ENCODE measurements at places on chromosomes 2 and 18.

DNA sequence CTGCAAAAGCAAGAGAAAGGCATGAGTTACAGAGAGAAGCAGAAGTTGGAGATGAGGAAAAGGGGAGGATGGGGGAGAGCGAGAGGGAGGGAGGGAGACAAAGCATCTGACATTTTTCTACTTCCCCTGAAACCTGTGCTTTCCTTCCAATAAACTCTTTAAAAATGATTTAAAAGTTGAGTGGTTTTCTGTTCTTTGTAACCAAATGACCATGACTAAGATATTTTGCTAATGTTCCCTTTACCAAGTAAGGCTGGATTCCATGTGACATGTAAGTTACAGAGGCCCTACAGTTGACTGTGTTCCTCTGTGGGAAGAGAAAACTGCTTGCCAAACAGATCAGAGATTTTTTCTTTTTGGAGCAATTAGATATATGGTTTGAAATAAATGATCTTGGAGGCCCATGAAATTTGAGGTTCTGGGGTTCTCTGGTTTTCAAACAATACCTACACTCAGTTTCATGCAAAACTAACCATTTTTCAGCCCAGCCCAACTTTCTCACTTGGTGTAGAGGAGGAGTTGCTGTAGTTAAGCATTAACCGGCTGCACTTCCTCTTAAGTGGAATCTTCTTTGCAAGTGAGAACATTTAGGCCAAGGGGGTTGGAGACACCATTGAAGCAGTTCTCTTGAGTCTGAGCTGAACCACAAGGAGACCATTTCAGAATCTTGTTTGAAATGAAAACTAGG, 34.5 kb downstream of the INSIG2 start:
- DNase-seq = no peak

DNA sequence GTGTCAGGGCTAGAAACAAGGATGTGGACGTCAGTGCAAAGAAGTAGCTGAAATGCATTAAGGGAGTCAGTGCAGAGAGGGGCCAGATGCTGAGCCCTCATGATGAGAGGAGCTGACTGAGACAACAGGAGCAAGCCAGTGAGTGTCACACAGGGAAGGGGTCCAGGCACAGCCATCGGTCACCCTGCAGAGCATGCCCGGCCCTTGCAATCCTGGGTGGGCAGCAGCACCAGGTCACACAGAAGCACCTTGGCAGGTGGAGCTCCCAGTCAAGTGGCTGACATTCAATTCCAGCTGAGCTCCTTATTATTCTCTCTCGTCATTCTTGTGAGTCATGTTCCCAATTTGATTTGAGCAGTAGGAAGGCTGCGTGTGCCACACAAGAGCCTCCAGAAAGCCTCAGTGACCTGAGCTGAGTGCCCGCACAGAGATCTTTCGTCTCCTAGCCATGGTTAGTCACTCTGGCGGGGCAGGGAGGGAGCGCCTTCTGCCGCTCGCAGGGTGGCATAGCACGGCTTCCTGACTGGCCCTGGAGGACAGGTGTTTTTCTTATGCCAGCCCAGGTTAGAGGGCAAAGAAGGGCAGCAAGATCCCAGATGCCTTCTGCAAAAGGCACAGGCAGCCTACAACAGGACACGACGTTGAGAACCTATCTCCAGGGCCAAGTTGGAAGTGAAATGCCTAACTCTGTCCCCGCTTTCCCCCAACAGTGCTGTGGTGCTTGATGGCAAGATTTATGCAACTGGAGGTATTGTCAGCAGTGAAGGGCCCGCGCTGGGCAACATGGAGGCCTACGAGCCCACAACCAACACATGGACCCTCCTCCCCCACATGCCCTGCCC, 220.9 kb downstream of the ATAD2B start:
- DNase-seq = no peak

DNA sequence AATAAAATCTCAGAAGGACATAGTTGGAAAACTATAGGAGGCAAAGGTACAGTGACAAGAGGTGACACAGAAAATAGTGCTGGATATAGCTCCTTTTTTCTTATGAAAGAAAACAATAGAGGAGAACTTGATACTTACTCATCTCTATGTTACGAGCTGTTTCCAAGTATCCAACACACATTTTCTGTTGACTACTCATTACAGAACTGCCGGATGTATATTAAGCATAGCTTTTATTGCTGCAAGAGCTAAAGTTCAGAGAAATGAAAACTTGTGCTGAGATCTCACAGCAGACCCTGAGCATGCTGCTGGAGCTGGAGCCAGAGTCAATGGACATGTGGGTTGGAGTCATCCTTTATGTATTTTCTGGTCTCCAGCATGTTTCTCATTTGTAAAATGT, 210.0 kb upstream of the NT5C1B start:
- DNase-seq = no peak

DNA sequence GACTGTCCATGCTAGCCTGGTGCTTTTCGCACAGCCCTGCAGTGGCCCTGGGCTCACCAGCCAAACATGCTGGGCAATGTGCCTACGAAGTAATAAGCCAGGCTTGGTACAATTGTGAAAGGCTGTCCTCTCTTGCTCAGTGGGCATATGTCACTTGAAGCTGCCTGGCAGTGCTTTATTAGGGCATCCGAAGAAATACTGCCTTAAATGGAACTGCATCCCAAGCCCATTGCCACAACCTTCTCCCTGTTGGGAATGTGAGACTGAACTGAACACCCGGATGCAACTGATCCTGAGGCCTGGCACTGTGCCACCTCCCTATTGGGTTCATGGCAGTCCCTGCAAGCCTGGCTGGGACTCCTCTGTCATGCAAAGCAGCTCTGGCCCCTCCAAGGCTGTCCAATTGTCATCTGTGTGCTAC, 15.9 kb downstream of the CAPG start:
- DNase-seq = peak; percentile 88
